ENCODE measurements at places on chromosomes 7 and 10. TPM values are rescaled to one million over a fixed set of nuclear protein-coding genes. Genes with fewer than 3 reads are reported as not detected.

- DNase-seq: no peak
Observed at GRCh38 chr7:77888998-77889397, 90.4 kb downstream of the PHTF2 start.

Gene PDZD7
- total RNA-seq: not detected

Gene HOXA4
- total RNA-seq: 0.17 TPM

GRCh38 chr10:51196508-51197175 lies 122.4 kb downstream of the PRKG1 start:
- no peak for DNase-seq

DNA sequence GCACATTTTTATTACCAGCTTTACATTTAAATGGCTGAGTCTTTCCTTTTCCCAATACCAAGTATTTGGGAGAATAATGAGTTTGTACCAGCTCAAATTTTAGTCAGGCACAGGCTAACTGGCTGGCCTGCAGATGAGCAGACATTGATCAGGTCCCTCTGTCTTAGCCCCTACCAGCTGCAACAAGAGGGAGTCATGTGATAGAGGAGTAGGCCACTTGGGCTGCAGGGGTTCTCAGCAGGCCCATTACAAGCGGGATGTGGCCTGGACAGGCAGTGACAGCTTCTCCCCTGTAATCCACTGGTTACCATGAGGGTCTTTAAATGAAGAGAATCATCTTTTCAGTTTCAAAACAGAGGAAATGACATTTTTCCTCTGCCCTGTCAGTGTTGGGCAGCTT lies 283.6 kb downstream of the SUGCT start:
- DNase-seq: no peak

- DNase-seq: no peak
Observed at GRCh38 chr10:102283890-102284289, 38.6 kb downstream of the GBF1 start.

Gene SP4
- 12.1 TPM for total RNA-seq

DNA sequence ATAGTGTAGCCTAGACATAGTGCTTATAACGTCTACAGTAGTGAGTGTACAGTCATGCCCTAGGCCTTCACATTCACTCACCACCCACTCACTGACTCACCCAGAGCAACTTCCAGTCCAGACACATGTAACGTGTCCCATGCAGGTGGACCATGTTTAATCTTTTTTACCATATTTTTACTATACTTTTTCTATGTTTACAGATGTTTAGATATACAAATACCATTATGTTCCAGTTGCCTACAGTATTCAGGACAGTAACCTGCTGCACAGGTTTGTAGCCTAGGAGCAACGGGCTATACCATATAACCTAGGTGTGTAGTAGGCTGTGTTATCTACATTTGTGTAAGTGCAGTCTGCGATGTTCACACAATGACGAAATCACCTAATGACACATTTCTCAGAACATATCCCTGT lies 11.0 kb downstream of the MPP7 start:
- DNase-seq: no peak

GRCh38 chr7:117114272-117114671 lies 161.0 kb downstream of the ST7 start:
- DNase-seq: no peak

GRCh38 chr7:92621561-92622023 lies 31.4 kb upstream of the FAM133B start:
- no peak for DNase-seq

Gene GHITM
- 156 TPM for total RNA-seq

GRCh38 chr7:117809958-117810357 lies 63.3 kb downstream of the CTTNBP2 start:
- DNase-seq: no peak

GRCh38 chr7:127995156-127995880 lies 35.9 kb downstream of the LRRC4 start:
- DNase-seq: no peak

- DNase-seq: no peak
Observed at GRCh38 chr7:102468478-102469350, 3.9 kb downstream of the LRWD1 start.

DNA sequence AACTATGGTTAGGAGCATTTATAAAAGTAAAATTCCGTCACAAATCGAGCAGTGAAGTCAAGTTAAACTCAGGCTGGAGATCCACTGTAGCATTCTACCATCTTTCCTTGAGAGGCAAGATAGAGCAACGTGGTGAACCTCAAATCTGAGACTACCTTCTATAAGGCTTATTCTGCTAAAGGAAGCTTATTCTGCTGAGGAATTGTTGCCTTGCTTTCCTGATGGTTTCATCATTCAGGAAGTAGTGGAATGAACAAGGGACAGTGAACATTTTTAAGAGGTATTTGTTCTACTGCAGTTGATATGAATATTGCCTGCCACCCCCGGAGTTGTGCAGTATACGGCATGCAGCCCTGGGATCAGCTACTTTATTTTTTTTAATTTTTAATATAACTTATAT lies 170.8 kb downstream of the VPS50 start:
- DNase-seq: no peak

DNA sequence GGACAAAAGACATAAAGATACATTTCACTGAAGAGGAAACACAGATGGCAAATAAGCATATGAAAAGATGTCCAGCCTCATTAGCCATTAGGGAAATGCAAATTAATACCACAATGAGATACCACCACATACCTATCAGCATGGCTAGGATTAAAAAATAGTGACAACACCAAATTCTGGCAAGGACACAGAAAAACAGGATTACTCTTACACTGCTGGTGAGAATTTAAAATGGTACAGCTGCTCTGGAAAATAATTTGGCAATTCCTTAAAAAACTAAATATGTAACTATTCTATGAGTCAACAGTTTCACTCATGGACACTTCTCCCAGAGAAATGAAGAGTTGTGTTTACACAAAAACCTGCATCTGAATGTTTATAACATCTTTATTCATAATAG lies 121.1 kb downstream of the C10orf90 start:
- no peak for DNase-seq

Gene CDHR1
- 0.17 TPM for total RNA-seq

DNA sequence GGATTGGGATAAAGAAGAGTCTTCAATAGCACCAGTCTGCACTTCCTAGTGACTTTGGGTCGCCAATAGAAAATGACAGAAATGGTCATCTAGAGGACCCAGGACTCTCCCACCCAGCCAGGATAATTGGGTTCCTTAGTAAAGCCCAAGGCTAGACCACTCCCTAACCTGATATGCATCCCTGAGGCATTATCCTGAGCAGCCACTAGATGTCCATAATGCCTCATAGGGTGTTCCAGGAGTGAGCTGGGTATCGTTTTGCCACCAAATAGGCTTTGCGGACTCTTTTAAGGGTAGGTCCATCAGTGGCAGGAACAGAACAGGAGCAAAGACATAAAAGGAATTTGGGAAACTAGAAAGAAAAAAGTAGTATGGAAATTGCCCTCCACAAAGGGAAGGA lies 4.5 kb upstream of the LRRC4 start:
- DNase-seq: no peak

DNA sequence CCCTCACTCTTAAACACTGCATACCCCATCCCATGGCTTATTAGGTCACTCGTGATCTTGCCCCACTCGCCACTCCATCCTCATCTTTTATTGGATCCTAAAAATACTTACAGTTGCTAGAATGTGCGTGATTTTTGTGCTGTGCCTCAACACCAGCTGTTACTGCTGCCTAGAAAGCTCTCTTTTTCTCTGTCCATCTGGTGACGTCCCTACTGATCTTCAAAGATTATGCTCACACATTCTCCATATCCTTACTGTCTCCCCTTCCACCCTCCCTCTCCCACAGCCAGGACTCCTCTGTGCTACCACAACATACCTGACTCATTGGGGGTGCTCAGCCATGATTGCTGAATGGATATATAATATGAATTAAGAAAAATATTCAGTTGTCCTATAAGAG lies 42.0 kb downstream of the CDK6 start:
- no peak for DNase-seq

Gene ST8SIA6
- 1.5 TPM for total RNA-seq

GRCh38 chr10:86594535-86594934 lies 59.8 kb upstream of the OPN4 start:
- no peak for DNase-seq

DNA sequence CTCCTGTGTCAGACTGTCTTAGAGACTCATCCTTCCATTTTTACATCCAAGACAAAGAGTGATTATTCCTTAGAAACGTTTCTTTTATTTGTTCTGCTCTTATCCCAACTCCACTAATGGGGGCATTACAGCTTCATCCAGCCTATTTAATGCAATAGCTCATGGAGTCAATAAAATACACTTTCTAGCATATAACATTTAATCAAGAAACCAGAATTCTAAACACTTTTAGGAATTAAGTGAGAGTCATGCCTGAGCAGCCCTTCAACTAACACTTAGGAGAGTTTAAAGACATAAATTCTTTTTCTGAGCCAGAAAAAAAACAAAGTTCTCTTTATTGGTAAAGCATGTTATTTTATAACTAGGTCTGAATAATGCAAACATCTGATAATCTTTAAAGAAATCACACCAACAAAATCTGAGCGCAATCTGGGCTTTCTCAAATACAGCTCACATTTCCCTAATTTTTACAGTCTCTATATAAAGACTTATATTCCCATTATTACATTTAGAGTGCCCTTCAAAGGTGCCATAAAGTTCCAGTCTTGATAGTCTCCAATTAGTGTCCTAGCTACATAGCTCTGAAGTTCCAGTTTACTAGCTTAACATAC lies 361.7 kb upstream of the HPS1 start:
- no peak for DNase-seq

Gene LRRC18
- not detected for total RNA-seq

DNA sequence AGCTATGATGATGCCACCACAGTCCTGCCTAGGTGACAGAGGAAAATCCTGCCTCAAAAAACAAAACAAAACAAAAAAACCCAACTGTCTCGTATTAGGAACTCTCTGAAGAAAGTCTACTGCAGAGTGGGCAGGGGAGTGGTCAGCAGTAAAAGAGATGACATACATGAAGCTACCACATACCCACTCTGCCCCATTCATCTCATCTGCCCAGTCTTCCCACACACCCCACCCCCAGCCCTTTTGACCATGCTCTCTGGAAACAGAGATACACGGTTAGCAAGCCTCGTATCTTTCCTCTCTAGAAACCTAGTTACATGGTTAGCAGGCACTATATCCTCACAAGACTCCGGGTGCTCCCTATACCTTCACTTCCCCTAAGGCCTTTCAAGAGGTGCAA lies 8.3 kb downstream of the SLC37A3 start:
- DNase-seq: no peak

DNA sequence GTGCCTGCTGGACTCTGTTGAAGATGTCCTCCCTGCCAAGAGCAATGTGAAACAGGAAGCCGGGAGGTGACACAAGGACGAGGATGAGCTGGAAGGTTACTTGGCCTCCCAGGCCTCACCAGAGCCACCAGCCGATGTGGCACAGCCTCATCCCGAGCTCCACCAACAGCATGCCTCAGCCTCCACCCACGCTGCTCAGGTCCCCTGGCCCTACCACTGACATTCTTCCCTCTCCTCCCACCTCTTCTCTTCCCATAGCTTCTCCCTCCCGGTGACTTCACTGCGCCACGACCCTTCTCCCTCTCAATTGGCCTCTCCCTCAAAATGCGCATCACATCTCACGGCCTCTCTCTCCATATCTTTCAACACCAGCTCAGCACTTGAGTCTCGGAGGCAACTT lies 249.9 kb downstream of the SKAP2 start:
- DNase-seq: no peak

GRCh38 chr7:105594034-105594433 lies 12.7 kb upstream of the EFCAB10 start:
- no peak for DNase-seq

GRCh38 chr7:157097056-157097329 lies 41.7 kb upstream of the UBE3C start:
- DNase-seq: no peak

Gene TUBB8
- total RNA-seq: not detected

DNA sequence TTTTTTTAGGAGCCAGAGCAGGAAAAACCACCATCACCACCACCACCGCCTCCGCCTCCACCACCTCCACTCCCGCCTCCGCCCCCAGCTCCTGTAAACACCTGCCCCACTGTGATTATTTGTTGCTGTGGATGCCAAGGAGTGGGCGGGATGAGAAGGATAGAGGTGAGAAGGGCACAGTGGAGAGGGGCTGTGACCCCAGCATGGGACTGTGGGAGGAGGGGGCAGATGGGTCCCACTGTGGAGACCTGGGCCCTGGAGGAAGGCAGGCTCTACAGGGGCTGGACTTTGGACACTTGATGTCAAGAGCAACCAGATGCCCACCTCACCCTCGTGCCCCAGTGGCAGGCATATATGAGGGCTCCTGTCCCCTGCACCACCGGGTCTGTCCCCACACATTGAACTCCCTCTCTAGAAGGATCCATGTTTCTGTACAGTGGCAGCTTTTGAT lies 24.7 kb downstream of the ANTXRL start:
- no peak for DNase-seq

Gene ATOH7
- 0.33 TPM for total RNA-seq

Measured in liver (tissue), 10 donors.